ENCODE measurements at places on chromosomes 3 and 15.

DNA sequence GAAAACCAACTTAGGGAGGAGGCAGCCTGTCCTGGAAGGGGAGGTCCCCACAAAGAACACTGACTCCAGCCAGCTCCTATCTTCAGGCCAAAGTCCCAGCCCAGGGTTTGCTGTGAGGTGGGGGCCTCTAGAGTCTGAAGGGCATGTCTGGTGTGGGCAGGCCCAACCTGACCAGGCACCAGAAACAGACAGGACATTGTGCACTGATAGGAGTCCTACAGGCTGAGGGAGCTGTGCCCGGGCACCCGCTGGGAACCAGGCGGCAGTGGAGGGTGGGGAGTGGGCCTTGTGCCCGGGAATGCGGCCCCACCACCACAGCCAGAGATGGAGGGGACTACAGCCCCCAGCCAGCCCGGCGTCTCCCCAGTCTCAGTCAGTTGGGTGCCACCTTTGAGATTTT is 161.4 kb downstream of the WNT7A start:
- no peak overlapping the region for H3K27ac ChIP-seq
- peaks cover 1% of the 10 kb centered on the region for H3K27me3 ChIP-seq
- H3K36me3 ChIP-seq, result no peaks in the 10 kb centered on the region
- DNase-seq, result peak; percentile 30

- no peak overlapping the region for H3K4me3 ChIP-seq
- peaks cover 10% of the 10 kb centered on the region for H3K4me1 ChIP-seq
- H3K27me3 ChIP-seq, result no peaks in the 10 kb centered on the region
- DNase-seq, result peak; percentile 47
- H3K36me3 ChIP-seq, result no peaks in the 10 kb centered on the region
Measured at GRCh38 chr15:99135194-99135593, 30.3 kb downstream of the SYNM start.

DNA sequence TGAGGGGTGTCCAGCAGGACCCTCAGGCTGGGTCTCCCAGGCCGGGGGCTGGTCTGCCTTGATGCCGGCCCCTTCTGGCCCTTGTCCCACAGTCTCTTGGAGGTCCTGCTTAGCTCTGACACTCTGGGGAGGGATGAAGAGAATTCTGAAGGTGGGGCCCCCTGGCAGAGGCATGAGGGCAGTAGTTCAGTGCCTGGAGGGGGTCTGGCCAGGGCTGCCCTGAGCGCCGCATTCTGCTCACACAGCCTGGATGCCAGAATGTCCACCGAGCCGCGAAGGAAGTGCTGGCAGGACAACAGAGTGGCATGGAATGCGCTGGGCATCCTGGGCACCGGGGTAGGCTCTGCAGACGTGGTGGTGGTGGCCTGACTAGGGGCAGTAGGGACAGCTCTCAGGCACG is 55.5 kb downstream of the SMAD6 start:
- no peaks in the 10 kb centered on the region for H3K36me3 ChIP-seq
- H3K4me1 ChIP-seq, result no peaks in the 10 kb centered on the region
- no peak for DNase-seq
- peaks cover 27% of the 10 kb centered on the region for H3K27me3 ChIP-seq
- no peak overlapping the region for H3K4me3 ChIP-seq

DNA sequence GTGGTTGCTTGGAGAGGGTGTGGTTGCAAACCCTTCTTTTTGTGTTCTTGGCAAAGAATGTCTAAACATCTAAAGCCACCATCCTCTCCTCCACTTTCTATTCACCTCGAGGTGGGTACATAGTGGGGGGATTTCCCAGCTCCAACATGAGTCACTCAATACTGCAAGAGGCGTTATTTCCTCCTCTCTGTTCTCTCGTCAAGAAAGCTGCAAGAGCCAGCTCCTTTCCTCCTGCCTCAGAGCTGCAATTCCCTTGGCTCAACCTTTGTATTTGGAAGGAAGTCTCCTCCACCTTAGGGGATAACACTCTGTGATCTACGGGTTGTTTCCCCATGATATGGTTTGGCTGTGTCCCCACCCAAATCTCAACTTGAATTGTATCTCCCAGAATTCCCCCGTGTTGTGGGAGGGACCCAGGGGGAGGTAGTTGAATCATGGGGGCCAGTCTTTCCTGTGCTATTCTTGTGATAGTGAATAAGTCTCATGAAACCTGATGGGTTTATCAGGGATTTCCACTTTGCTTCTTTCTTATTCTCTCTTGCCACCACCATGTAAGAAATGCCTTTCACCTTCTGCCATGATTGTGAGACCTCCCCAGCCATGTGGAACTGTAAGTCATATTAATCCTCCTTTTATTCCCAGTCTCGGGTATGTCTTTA is 138.4 kb downstream of the PLCL2 start:
- peak; percentile 73 for DNase-seq
- peaks cover 37% of the 10 kb centered on the region for H3K4me1 ChIP-seq
- peak overlapping the region; percentile 77 for H3K27ac ChIP-seq
- no peaks in the 10 kb centered on the region for H3K27me3 ChIP-seq

DNA sequence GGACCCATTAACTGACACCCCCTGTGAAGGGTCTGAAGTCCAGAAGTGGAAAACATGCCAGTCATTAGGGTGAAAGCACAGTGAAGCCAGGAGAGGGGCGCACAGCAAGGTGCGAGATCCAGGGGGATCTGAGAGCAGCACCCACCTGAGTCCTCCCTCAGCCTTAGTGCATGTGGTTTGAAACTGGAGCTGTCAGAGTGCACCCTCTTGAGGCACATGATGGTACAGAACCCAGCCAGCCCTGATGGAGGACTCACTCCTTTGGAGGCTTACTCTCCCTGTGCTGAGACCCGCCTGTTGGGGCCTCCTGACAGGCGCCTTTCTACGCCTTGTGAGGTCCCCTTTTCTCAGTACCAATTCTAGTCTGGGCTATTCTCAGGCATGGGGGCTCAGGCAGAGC is 77.8 kb downstream of the IL20RB start:
- H3K27me3 ChIP-seq, result peaks cover 27% of the 10 kb centered on the region
- no peak overlapping the region for H3K4me3 ChIP-seq
- H3K4me1 ChIP-seq, result peaks cover 8% of the 10 kb centered on the region
- H3K36me3 ChIP-seq, result no peaks in the 10 kb centered on the region

DNA sequence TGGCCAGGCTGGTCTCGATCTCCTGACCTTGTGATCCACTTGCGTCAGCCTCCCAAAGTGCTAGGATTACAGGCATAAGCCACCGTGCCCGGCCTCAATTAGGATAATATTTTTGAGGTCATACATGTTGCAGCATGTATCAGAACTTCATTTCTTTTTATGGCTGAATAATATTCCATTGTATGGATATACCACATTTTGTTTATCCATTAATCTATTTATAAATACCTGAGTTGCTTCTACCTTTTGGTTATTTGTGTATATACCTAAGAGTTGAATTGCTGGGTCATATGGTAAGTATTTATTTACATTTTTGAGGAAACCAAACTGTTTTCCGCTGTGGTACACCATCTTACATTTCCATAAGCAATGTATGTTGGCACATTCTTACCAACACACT is 18.1 kb upstream of the PYGO1 start:
- H3K4me3 ChIP-seq, result no peak overlapping the region
- no peak for DNase-seq
- peaks cover 5% of the 10 kb centered on the region for H3K27me3 ChIP-seq
- no peak overlapping the region for H3K27ac ChIP-seq

GRCh38 chr3:55198554-55198953 is 270.7 kb upstream of the LRTM1 start:
- H3K36me3 ChIP-seq, result no peaks in the 10 kb centered on the region
- H3K27me3 ChIP-seq, result no peaks in the 10 kb centered on the region
- no peaks in the 10 kb centered on the region for H3K4me1 ChIP-seq
- DNase-seq, result no peak

DNA sequence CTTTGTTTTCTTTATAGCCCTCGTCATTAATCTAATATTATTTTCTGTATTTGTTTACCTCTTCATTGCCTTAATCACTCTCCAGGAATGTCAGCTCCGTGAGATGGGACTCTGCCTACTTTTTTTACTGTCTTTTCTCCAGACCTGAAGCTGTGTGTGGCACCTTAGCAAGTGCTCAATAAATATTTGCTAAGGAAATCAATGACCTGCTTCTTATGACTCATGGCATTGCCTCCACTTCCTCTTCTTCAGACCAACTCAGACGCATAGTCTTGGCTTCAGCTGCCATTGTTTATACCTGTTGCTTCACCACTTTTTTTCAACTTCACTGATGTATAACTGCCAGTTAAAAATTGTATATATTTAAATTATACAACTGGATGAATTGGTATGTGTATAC is 218.5 kb upstream of the CMC1 start:
- no peak for DNase-seq
- peaks cover 13% of the 10 kb centered on the region for H3K36me3 ChIP-seq
- H3K4me1 ChIP-seq, result peaks cover 4% of the 10 kb centered on the region
- no peak overlapping the region for H3K27ac ChIP-seq

DNA sequence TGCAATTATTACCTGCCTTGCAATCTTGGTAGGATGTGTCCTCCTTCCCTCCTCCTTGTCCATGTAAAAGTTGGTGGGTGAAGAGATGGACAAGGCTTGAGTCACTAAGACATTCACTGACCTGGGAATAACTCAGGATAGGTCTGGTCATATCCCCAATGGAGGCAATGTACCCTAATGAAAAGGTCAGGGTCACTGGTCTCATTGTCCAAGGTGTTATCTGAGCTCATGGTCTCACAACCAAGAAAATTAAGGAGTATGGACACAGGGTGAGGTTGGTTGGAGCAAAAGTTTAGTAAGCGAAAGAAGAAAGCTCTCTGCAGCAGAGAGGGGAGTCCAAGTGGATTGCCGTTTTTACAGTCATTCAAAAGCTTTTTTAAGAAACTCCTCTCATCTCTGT is 179.0 kb downstream of the SNRPN start:
- H3K27me3 ChIP-seq, result no peaks in the 10 kb centered on the region
- no peak for DNase-seq
- H3K27ac ChIP-seq, result no peak overlapping the region
- H3K4me3 ChIP-seq, result no peak overlapping the region
- no peaks in the 10 kb centered on the region for H3K4me1 ChIP-seq

GRCh38 chr3:50243543-50243895 is 7.5 kb downstream of the GNAI2 start:
- H3K27ac ChIP-seq, result peak overlapping the region; percentile 95
- DNase-seq, result no peak
- H3K27me3 ChIP-seq, result no peaks in the 10 kb centered on the region
- peaks cover 32% of the 10 kb centered on the region for H3K36me3 ChIP-seq

DNA sequence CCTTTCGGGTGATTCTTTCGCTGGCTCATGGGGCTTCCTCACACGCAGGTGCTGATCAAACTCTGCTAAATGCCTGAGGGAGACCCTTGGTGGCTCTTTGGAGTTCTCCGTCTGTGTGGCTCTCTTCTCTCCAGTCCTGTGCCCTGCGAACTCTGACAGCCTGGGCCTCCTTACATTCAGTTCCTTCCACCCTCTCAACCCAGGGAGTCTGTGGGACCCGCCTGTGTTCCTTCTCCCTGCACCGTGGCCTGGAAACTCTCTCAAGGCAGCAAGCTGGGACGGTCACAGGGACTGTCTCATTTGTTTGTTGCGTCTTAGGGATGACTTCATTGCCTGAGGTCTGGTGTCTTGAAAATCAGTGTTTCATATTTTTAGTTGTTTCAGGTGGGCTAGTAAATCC is 37.0 kb upstream of the CORO2B start:
- peaks cover under 1% of the 10 kb centered on the region for H3K4me1 ChIP-seq
- H3K36me3 ChIP-seq, result no peaks in the 10 kb centered on the region
- H3K4me3 ChIP-seq, result no peak overlapping the region
- no peak overlapping the region for H3K27ac ChIP-seq
- H3K27me3 ChIP-seq, result peaks cover 36% of the 10 kb centered on the region
- no peak for DNase-seq

- H3K4me1 ChIP-seq, result peaks cover 27% of the 10 kb centered on the region
- no peak overlapping the region for H3K27ac ChIP-seq
- H3K36me3 ChIP-seq, result no peaks in the 10 kb centered on the region
Measured at GRCh38 chr3:71974786-71975185, 189.8 kb upstream of the PROK2 start.

DNA sequence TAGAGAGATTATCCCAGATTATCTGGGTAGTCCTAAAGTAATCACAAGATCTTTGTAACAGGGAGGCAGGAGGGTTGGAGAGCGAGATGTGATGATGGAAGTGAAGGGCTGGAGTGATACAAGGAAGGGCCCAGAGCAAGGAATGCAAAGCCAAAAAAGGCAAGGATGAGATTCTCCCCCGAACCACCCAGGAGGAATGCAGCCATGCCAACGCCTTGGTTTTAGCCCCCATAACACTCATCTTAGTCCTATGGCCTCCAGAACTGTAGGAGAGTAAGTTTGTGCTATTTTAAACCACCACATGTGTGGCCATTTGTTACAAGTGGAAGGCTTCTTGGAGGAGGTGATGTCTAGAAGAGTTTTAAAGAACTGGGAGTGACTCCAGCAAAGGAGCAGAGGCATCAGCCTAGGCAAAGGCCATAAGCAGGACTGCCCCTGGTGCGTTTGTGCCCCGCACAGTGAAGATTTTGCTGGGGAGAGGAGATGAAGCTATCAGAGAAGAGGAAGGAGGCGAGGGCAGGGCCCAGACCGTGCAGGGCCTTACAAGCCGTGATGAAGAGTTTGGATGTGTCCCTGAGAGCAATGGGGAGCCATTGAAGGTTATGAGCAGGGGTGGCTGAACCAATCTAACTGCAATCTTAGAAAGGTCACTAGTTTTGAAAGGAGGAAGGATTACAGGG is 25.3 kb upstream of the CORO2B start:
- no peak for DNase-seq
- peaks cover 46% of the 10 kb centered on the region for H3K27me3 ChIP-seq
- H3K27ac ChIP-seq, result no peak overlapping the region
- H3K4me1 ChIP-seq, result peaks cover 7% of the 10 kb centered on the region

Measured in activated CD8-positive, alpha-beta memory T cell treated with anti-CD3 and anti-CD28 coated beads, Interleukin-2, amount 10 ng/mL, durations not matched to agents 7 days and 5 days (primary cell).